Urinary bladder (tissue), 4 donors: ENCODE measurements at places on chromosomes 6 and 20.

DNA sequence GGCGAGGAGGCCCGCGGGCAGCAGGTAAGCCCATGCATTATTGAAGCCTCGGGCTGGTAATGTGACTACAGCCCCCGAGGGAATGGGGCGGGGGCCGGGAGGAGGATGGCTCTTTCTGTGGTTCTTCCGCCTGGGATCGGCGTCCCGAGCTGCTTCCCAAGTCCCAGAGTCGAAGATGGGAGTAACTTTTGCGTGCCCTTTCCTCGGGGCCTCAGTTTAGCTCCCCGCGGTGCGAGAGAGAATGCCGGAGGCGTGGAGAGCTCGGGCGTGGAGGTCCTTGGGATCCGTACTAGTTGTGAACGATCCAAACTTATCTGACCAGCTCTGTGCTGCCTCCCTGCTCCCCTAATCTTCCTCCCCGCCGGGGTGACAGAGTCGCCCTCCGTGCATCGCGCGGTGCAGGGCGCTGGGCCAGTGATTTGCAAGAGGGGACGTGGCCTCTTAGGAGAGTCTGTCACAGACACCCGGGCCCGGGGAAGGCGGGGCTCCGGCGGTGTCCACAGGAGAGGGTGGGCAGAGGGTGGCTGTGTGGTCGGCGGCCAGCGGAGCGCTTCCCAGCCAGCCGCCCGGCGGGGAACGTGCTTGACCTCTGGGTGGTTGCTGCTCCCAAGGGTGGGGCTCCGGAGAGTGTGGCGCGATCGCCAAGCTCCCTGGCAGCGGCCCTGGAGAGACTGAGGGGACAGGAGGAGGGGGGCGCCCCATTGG, 815 bp downstream of the UTRN start:
- no peak for DNase-seq

DNA sequence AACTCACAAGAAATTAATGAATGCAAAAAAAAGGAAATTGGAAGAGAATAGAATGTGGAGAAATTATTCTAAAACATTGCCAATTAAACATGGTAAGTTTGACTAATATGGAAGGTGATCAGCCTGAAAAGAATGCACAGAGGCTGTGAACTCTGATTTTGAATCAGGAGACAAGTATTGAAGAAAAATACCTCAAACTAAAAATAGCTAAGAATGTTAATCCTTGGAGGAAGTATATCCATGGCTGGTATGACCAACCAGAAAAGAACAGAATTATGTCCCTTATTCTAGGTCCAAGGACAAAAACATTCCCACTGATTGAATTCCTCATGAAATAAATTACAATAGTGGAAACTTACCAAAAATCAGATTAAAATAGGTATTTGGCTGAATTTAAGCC, 7.3 kb upstream of the RIMS1 start:
- DNase-seq, result no peak

GRCh38 chr20:63117661-63118302, 98.1 kb downstream of the YTHDF1 start:
- DNase-seq, result no peak

DNA sequence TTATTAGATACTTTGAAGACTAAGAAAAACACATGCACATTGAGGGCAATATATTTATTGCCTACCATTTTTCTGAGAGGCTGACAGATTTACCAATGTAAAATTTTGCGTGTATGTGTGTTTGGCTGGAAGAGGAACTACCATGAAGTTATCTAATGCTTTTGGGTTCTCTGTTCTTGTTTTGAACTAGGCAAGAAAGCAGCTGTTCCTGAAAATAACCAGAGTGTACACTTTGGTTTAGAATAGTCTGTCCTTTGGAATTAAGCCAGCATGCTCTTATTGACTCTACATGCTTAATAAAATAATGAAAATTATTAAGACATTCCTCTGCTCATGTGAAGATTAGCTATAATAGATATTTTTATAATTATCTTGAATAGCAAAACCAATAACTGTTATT, 129.2 kb downstream of the MYB start:
- no peak for DNase-seq

DNA sequence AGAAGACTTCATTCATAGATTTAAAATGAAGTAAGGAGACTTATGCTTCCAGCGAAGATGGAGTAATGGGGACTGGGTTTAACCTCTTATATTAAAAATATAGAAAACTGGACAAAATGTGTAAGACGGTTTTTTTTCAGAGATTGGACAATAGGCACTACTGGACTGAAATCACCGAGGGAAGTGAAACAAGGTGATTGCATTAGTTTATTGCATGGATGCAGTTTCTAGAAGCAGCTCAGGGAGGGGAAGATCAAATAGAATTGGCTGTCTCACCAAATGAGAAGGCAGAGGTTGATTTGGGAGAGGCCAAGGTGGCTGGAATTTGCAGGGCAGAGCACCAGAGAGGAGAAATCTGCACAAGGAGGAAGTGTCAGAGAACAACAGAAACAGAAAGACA, 162.6 kb downstream of the DNAH8 start:
- no peak for DNase-seq

DNA sequence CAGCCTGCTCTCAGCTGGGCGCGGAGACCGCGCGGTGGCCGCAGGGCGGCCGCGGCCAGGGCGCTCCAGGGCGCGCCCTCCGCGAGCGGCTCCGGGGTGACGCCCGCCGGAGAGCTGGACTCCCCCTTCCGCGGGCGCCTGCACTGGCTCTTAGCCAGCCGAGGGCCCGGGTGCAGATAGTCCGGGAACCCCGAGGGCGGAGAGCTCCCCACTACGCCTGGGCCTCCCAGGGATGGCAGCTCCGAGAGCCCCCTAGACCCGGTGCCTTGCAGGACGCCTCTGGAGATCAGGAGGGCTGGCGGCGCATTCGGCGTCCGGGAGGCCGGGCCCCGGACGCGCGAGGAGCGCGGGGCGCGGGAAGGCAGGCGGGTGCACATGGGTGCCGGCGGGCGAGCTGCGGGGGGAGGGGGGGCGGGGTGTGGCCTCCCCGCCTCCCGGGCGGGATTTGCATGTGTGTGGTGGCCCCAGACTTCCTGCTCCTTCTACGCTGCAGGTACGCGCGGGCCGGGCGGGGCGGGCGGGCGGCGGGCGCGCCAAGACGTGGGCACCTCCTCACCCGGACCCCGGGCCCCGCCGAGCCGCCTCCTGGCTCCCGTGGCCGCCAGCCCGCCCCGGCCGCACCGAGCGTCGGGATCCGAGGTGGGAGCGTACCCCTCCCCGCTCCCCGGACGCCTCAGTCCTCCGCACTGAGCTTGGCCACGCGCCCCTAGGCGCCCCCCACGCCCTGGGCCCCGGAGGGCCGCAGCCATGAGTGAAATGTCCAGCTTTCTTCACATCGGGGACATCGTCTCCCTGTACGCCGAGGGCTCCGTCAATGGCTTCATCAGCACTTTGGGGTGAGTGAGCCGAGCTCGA, at the start of gene ITPR3:
TSS of gene ITPR3 (plus strand) at position 467 of the 855 bp plus-strand sequence. CDS start at position 748, 281 bp downstream.
- no peak for DNase-seq

DNA sequence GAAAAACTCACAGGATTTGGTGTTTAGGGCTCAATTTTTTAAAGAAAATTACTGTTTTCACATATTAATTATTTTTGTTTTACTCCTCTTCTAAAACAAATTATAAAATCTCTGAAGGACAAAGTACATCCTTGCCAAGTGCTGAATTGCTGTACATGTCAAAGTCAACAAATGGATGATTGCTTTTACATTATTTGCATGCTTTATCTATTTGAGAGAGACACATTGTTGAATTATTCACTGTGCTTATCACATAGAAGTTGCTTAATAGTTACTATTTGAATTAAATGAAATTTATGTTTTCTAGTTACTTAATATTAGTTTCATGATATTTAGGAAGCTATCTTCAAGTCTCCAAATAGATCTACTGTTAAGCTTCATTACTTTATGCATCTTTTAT, 318.6 kb upstream of the PTCHD4 start:
- DNase-seq, result no peak

GRCh38 chr6:97864366-97864765, 581.4 kb upstream of the MMS22L start:
- DNase-seq, result no peak

- no peak for DNase-seq
Measured at GRCh38 chr6:130517444-130517931, 151.7 kb downstream of the TMEM200A start.

GRCh38 chr6:95686272-95686671, 108.9 kb downstream of the MANEA start:
- DNase-seq, result no peak

DNA sequence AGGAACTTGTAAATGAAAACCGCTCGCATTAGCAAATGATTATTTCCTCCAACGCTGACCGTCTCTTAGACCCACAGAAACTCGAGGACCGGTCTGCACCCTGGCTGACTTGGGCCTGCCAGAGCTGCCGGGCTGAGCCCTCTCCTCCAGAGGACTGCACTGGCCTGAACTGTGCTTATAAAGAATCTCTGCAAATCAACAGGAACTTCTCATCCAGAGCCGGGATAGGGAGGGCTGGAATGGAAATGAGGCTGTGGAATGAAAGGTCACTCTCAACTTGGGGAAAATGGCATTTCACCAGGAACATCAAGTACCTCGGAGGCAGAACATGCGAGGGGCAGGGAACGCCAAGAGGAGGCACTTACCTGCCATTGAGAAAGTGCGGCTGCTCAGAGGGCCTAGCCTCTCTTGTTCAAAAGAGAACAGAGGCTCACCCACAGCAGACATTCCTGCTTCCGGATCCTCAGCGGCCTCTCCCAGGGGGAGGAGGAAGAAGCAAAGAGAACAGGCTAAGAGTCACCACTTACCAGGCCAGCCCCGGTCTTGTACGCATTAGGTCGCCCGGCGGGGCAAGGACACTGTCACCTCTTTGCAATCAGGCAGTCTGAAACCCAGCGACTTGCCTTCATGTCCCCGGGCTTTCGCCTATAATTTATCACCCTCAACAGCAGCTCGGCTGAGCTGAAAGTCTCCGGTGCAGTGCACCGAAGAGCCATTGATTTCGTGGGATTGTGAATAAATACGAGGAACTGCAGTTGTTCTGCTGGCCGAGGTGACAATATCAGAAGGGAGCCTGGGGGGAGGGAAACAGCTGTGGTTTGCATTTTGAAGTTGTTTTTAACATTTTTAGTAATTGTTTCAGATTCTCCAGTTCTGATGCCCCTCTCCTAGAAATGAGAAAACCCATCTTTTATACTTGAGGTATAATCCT, 37.6 kb downstream of the ZMYND8 start:
- no peak for DNase-seq

DNA sequence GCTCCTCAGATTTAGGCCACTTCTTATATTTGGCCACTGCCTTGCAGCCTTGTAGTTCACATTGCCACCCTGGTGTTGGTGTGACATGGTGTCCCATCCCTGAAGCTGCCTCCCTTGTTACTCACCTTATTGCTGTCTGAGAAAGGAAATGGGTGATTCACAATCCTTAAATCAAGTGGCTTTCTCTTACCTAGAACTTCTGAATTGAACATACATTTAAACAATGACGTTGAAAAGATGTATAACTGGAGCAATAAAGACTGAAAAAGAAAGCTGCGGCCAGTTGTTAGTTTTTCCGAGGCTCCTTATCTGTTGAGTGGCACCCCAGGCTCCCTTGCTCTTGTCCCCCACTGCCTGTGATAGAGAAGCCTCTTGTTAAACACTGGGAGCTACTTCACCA, 28.8 kb upstream of the GNRH2 start:
- no peak for DNase-seq

GRCh38 chr6:120805276-120805675, 529.0 kb downstream of the TBC1D32 start:
- DNase-seq, result no peak

- peak; percentile 35 for DNase-seq
Measured at GRCh38 chr6:36735110-36736071, 37.8 kb downstream of the RAB44 start.

DNA sequence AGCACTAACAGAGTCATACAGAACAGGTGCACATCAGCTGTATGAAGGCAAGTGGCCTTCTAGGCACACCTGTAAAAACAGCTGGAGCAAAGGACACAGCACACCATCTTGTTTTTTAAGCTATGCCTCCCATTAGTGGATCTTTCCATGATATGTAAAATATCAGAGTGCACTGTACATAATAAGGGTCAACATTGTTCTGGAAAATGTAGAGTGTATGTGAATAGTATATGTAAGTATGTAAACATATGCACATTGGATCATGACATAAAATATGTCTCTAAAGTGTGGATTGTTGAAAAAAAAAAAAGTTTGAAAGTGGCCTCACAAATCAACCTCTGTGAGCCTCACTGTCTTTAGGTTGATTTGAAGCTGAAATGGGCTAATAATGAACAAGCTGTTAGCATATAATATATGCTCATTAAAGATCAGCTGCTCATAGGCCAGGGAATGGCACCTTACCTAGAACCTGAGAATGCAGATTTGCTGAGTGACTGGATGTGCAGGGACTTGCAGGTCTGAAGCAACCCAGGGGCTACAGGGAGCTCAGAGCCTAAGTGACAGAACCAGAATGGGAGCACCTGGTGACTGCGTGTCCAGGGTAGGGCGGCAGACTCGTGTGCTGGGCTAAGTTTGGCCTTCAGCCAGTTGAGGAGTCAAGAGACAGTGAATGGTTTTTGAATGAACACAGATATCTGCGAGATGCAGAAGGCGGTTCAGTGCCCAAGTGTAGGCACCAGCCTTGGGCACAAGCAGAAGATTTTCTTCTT, 198.6 kb downstream of the TMEM242 start:
- DNase-seq, result no peak

GRCh38 chr6:106844930-106845329, 129.6 kb downstream of the CD24 start:
- DNase-seq, result no peak

DNA sequence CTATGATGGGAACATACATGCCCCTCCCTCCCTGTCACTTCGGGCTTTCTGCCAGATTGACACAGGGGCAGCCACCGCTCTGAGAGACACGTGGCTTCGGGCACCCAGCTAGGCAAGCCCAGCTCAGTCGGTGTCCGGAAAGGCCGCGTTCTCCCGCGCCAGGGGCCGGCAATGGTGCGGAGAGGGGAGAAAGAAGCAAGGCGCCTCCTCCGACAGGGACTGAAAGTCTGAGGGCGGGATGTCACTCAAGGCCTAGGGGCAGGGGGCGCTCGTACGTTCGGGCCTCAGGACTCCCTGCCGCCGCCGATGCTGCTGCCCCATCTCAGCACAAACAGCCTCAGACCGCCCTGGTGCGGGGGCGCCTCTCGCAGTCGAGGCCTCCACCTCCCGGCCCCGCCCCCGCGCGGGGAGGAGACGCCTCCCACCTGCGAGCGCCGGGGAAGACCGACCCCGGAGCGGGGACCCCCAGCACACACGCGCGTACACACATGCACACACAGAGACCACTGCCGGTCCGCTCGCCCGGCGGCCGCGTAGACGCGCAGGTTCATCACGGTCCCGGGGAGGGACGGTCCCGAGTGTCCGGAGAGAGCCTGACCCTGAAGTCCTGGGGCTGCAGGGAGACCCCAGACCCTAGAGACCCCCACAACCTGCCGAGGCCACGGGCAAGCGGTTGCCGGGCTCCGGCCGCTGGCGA, 1.9 kb downstream of the GRM4 start:
- no peak for DNase-seq

DNA sequence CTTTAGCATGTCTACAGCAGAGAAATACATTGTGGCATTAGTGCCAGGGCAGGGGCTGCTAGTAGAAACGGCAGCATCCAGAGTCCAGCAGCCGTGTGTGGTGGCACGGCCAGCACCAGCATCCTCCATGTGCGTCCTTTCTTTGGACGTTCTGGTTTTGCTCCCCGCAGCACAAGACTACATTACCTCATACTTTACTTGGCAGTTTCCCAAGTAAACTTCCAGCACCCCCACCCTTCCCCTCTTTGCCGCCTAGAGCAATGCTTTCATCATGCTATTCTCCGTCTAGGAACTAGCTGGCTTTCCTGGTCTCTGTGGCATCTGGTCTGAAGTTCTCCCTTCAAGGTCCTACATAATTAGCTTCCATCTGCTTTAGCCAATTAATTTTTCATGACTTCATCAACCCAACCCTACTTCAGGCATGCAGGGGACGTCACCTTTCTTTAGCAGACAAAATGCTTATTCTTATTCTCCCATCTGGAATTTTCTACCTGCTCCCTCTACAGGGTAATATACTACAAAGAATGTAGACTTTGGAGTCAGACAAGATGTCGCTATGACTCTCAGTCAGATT, 67.6 kb downstream of the BLOC1S5 start:
- DNase-seq, result no peak
